ENCODE measurements at places on chromosomes 12 and 14.

- peak; percentile 32 for DNase-seq
Measured at GRCh38 chr12:24664161-24664880, 284.6 kb downstream of the BCAT1 start.

DNA sequence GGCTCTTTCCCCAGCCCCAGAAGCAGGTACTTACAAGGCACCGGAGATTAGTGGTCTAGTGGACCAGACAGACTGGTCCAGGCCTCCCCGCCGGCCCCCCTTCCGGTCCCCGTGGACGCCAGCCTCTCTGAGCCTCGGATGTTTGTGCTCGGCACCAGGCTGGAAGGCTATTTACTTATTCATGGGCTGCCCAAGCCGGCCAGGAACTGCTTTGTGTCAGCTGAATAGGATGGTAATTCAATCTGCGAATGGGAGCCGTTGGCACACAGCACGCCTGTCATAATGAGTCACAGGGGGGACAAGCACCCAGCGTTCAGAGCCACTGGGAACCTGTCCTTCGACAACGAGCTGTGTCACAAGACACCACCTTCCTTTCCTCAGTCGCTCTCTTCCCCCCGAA is 82.3 kb downstream of the RIMBP2 start:
- no peak for DNase-seq

DNA sequence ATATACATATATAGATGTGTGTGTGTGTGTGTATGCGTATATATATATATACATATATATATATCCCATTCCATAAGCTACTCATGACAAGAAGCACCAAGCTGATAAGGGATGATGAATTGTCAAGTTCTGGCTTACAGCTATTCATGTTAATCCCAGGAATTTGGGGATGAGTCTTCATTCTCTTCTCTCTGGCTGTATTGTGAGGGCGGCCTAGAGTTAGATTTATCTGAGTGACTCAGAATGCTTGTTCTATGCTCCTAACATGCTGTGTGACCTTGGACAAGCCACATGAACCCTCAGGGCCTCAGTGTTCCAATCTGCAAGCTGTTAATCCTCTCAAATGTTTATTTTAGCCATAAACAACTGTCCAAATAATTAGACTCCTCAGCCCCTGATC is 749.0 kb downstream of the MED13L start:
- no peak for DNase-seq

- no peak for DNase-seq
Measured at GRCh38 chr14:71474301-71475265, 457.6 kb upstream of the RGS6 start.

DNA sequence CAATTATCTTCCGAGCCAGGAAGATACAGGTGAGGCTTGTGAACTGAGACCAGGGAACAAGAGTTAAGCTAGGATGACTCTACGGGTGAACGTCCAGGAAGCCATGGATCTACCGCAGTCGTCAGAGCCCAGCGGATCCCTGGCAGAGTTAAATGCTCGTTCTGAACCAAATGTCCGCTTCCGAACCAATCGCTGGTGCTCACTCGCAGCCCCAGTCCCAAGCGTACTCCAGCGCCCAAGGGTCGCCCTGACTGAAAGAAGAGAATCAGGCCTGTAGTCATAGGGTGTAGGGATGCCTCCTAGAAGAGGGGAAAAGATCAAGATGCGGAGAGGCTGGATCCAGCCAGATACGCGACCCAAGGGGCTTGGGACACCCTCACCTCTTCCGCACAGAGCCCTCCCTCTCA is 283 bp downstream of the VIPAS39 start:
- no peak for DNase-seq

GRCh38 chr12:100955139-100955538 is 160.6 kb downstream of the ANO4 start:
- DNase-seq = no peak

GRCh38 chr12:57340104-57340503 is 89.1 kb upstream of the STAC3 start:
- peak; percentile 39 for DNase-seq

- peak; percentile 98 for DNase-seq
Measured at GRCh38 chr12:29208060-29208459, 59.0 kb downstream of the FAR2 start.

GRCh38 chr14:67539116-67539515 is 6.0 kb downstream of the PLEKHH1 start:
- DNase-seq = no peak

DNA sequence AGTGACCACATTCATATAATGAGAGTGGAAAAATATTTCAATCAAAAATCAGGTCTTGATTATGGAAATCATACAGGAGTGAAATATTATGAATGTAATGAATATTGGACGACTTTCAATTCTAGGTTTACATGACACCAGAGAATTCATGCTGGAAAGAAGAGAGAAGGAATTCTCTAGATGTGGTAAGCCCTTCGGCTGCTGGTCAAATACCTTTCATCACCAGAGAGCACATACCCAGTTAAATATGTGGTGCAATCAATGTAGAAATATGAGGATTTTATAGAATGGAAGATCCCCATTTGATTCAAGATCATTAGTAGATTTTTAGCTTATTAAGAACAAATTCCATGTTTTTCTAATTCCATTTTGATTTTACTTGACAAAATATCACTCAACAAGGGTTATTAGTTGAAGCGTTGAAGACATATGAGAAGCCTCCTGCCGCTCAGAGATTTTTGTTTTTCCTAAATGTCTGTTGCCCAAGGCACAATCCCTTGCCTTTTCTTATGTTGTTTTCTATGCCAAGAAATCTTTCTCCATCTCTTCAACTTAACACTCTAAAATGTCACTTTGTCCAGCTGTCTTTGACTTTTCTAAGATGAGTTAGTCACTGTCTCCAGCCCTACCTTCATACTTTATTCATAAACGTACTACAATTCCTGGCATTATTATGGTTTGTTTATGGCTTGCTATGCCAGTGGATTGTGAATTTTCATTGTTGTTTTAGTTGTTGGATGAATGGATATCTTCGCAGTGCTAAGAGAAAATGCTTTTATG is 72.8 kb upstream of the ZDHHC17 start:
- DNase-seq = no peak

DNA sequence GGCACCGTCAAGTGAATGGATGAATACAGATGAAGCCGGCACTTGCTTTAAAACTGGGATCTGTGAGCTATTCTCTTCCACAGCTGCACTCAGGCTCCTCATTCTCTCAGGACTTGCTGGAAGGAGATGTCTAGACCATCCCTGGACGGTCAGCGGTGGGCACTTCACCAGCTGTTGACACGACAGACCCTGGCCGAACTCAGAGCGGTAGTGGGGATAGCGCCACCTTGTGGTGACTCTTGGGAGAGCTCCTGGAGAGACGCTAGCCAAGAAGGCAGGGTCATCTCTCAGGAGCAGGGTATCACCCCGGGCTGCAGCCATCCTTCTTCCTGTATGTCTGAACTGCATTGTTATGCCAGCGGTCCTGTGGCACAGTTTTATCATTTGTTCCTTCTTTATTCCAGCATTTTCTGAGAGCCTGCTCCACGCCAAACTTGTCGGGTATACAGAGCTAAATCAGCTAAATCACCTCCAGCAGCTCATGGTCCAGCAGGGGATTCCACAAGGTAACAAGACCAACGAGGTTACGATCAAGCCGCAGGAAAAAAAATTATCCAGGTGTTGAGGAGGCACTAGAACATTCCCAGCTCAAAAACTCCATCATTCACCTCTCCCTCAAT is 10.0 kb downstream of the WNT1 start:
- peak; percentile 76 for DNase-seq

GRCh38 chr12:3536096-3536875 is 45.3 kb downstream of the PRMT8 start:
- DNase-seq = no peak

GRCh38 chr12:124551268-124552144 is 15.9 kb downstream of the NCOR2 start:
- peak; percentile 94 for DNase-seq

DNA sequence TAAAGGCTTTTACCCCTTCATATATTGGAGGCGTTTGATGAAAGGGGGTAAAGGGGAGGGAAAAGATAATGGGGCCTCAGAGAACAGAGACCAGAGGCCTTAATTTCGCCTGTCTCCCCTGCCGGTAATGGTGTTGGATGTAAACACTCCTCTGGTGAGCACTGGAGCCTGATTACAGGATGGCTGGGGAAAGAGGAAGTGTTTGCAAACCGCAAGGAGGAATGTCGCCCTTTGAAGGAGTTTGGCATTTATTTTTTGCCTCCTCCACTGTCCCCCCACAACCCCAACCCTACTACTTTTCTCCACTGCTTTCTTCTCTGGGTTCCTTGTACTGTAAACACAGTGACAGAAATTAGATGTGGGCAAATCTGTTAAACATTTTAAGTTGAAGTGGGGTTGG is 211.9 kb upstream of the TBX3 start:
- peak; percentile 6 for DNase-seq

DNA sequence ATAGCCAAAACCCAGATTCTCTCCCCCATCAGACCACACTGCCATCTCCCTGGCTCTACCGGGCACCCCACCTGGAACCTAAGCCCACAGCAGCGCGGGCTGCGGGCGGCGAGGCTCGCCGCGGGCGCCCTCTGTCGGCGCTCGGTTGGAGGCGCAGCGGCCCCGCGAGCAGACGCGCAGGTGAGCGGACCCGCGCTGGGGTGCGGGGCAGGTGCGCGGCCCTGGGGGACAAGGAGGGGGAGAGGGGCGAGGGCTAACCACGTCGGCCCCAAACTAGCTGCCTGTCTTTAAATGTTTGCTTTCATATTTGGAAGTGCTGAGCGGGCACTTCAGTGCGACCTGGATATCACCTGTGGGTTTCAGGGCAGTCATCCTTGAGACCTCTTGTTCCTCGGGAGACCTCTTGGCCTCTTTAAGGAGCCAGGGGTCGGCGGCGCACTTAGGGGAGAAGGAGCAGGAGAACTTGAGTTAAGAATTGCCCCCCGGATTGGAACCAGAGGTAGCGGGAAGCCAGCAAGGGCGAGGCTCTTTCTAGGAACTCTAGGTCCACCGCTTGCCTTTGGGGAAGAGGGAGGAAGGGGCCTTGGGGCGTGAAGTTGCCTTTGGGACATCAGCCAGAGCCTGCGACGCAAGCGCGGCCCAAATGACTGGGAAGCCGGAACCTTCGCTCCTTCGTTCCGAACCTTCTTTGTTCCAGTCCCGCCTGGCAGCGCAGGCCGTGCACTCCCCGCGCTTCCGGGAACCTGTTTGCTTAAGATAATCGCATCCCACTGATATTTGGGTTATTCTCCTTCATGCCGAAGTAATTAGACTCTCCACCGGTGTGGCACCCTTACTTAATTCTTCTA is 78.7 kb downstream of the NEDD1 start:
- peak; percentile 31 for DNase-seq

DNA sequence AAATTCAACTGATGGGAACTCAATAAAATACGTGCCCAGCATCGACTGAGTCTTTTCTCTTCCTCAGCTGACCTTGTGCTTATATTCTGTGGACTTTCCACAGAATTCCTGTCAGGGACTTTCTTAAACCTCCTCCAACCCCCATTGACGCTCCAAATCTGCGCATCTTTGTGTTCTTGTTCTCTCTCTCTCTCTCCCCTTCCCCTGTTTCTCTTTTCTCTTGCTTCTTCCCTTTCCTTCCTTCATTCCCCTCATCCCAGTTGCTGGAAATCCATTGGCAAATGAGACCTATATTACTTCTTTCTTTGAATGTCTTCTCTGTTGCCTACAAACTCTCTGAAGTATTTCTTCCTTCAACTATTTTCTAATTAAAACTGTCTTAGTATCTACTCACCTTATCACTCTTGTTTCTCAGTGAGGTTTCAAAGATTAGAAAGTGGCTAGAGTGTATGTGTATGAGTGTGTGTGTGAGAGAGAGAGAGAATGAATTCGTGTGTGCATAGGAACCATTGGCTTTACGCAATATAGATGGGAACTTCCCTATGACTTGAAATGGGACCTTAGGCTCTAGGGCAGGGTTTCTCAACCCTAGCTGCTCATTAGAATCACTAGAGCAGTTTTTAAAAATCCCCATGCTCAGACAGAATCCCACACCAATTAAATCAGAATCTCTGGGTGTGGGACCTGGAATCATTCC is 41.8 kb upstream of the DHRS7 start:
- DNase-seq = peak; percentile 65

DNA sequence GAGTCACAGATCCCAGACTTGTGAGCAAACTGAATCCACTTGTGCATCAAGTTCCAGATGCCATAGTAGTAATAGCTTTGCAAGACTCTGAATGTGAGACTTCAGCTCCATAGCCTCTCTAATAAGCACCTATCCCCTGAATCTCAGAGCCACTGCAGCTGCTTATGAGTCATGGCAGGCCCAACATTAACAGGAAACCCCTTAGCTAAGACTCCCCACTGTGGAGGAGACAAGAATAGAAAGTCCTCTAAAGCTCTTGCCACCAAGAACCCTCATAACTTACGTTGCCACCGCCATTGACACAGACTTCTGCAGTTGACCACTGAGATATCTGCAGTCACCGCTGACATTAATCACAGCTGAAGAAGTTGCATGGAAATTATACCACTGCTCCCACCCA is 62.9 kb upstream of the PDE3A start:
- DNase-seq = peak; percentile 97

DNA sequence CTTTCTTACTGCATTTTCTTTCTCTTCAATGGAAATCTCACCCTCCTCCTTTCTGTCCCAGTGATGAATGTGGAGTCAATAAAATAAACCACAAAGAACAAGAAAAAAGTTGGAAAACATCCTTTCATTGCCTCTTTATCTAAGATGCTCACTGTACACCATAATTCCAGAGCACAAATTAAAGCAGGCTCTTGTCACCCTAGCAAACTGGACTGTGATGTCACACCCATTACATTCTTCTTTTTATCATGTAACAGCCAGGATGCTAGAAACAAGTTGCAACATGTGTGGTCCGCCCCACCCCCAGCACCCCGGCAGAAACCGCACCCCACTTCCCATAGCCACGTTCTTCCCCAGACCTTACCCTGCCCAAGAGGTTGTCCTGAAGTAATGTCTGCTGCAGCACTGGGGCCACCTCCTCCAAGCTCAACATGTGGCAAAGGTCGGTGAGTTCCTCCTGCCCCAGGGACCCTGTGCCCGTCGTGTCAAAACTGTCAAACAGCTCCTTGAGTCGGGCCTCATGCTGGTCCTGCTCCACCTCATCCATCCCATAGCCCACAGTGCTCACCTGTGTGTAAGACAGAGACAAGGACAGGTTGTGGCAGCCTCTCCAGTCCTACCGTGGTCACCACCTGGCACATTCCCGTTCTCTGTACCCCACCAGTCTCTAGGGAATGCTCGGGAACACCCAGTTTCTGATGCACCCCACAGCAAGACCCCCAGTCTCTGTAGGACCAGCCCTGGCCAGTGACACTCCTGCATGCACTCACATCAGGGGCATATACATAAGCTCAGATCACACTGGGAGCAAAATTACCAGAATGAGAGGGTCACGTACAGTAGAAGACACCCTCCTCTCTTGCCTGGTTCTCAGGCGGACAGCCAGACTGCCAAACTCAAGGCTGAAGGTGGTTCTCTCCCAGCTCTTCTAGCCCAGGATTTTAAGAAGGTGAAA is 9.2 kb downstream of the NIN start:
- peak; percentile 91 for DNase-seq

GRCh38 chr14:88299865-88300530 is 23.1 kb downstream of the KCNK10 start:
- no peak for DNase-seq

- DNase-seq = no peak
Measured at GRCh38 chr14:105760691-105761344, 234.4 kb downstream of the TMEM121 start.

GRCh38 chr14:85296456-85297210 is 233.3 kb upstream of the FLRT2 start:
- DNase-seq = peak; percentile 1

Data from NB4 (cell line).